NCI-H2029 treated with DMSO at 0.1 percent for 48 hours (cell line): ENCODE measurements at places on chromosomes 6 and 20.

DNA sequence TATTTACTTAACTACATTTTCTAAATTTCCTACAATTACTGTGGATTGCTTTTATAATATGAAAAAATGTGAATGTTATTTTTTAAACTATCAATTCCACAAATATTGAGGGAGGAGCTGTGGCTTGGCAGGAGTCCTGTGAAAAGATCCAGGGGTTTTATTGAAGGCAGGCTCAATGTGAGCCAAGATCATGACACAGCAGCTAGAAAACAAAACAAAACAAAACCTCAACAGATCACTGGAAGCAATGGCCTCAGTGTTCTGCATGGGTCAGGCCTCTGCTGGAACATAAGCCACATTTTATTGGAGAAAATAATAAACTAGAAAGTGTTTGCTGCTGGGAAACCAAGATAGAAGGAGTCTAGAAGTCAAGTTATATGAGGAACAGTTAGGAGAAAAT, 19.4 kb upstream of the RCAN2 start:
- no peak for DNase-seq

DNA sequence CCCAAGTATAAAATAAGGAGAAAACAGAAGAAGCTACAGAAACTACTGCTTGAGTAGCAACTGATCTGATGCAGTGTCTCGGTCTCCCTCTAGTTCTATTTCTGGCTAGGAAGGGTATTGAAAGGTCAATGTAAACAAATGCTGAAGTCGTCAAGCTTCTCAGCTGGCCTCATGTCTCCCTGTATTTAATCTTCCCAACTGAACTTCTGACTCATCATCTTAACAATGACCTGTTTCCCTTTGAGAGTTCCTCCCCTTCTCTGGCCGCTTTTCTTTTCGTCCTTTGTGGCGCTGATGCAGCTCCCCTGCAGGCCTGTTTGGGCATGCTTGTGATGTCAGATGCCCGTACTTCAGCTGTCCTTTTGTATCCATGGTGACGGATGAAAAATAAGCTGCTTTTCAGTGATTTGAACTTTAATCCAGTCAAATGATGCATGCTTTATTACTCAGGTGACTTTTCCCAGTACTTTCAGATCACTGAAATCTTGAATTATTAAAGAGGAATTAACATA, 7.8 kb upstream of the LCA5 start:
- DNase-seq, result no peak

GRCh38 chr6:97674802-97675201, 391.8 kb upstream of the MMS22L start:
- no peak for DNase-seq

- DNase-seq, result no peak
These were observed 237.7 kb upstream of the AGPAT4 start for GRCh38 chr6:161511447-161512095.

DNA sequence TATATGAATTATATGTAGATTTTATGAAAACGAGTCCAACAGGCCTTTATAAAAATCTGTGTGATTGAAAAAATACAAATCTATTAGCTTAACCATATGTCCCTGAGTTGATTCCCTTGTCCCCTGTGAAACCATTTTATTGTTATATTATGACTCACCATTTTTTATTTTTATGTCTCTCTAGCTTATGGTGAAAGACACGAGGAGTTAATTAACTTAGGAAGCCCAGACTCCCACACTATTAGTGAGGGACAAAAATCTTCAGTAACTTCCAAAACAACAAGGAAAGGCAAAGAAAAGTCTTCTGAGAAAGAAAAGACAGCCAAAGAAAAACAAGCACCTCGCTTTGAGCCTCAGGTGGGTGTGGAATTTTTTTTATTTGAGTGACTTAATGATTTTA, 183.1 kb downstream of the ADGB start:
- DNase-seq, result no peak

DNA sequence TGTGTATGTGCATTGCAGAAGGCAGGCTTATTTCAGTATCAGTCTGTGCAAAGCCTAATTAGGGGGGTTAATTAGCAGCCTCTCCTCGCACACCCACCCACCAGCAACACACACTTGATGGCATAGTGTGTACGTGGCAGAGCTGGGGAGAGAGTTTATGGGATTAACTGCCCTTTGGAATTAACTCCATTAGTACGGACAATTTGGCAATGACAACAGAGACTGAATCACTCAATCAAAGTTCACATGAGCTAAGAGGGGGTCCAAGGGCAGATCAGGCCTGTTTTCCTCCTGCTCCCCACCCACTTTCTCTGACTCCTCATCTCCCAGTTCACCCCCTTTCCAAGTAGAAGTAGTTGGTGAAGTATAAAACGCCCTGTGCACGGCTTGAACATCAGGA, 69.5 kb downstream of the LRFN2 start:
- DNase-seq, result no peak

DNA sequence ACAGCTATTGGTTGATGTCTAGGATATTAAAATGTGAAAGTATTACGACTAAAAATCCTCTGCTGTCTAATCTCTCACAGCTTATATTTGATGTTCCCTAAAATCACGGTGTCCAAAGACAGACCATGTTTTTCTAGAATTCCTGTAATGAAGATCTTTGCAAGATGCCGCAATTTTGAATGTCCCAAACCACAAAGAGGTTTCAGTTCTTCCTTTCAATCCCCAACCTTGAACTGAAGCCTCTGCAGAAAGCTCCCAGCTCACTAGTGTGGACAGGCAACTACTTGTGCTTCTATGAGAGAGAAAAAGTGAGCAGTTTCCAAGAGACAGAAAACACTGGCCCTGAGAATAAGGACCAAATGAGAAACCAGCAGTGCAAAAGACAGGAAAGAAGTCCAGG, 370.1 kb downstream of the FOXA2 start:
- DNase-seq, result no peak

GRCh38 chr6:14450133-14450504, 332.5 kb downstream of the CD83 start:
- no peak for DNase-seq

DNA sequence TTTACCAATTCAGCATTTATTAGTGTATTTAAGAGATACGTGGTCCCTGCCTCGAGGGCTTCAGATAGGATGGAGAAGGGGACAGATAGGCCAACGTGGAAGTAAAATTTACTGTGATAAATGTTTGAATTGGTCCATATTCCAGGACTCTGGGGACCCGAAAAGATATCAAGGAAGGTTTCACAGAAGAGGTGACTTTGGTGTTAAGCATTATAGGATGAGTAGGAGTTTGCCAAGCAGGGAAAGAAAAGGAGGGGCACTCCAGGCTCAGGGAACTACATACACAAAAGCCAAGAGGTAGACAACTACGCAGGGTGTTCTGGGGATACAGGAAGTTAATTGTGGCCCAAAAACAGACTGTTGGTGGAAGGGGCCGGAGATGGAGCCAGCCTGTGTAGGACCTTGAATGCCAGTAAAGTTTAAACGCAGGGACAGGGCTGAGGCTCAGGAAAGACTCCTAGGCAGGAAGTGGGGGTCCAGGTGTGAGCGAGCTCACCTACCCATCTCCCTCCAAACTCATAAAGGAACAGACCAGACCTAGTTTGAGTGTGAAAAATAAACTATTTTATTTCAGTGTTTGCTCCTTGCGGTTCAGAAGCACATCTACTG, 37.0 kb downstream of the TGM2 start:
- DNase-seq, result no peak
